RPMI8226 (cell line): ENCODE measurements at places on chromosomes 3 and 15.

DNA sequence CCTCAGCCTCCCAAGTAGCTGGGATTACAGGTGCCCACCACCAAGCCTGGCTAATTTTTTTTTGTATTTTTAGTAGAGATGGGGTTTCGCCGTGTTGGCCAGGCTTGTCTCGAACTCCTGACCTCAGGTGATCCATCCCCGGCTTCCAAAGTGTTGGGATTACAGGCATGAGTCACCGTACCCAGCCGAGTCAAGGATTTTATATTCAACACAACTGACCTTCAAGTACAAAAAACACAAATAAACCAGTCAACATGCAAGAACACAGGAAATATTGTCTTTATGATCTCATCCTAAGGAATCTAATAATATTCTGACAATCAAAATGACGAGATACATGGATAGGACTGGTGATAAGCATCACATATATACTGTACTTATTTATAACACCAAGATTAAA is 37.9 kb downstream of the TJP1 start:
- no peak for DNase-seq

DNA sequence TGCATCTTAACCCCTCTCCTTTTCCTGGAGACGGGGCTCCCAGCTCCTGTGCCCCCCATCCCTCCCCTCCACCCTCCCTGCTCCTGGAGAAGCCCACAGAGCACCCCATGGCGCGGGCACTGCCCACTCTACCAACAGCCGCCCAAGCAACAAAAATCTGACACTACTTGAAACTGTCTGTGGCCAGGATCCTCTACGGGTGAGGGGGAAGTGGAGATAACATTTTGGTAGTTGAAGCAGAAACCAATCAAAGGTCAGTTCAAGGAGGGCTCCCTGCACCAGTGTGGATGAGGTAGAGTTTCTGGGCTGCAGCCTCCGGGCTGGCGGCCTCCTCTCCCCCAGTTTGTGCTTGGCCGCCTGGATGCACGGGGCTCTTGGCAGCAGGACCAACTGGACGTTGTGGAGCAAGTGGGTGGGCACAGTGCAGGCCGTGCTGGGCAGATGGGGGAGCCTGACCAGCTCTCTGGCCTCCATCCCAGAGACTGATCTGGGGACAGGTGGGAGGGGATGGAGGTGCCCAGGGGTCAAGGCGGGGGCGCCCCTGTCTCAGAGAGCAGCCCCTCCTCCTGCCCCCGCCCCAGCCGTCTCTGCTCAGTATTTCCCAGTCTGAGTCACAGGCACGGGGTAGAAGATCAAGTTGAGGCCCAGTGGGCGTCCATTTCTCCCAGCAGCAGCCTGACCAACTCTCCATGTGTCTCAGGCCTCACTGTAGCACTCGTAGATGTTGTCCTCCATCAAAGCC is 12.8 kb downstream of the H1-8 start:
- DNase-seq: no peak

DNA sequence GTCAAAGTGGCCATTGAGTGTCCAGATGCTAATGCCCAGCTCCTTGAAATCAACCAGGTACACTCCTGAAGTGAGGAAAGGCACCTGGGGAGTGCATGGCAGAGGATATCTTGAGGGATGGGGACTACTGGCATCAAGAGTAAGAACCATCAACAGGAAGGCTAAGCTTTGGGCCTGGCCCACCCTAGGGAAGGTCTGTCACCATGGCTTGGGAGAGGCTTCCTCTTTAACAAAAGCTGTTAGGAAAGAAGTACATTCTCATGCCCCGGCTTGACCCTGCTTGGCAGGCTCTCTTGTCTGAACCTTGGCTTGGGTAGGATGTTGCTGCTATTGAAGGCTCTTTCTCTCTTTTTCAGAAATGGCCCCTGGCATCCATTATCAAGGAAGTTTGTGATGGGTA is 43.7 kb upstream of the TUBGCP5 start:
- no peak for DNase-seq

- no peak for DNase-seq
These were observed at the start of gene CPEB1 for GRCh38 chr15:82647045-82647834. CPEB1 (minus strand) TSS chr15:82647363; CDS start chr15:82628459, 18,904 bp downstream.

DNA sequence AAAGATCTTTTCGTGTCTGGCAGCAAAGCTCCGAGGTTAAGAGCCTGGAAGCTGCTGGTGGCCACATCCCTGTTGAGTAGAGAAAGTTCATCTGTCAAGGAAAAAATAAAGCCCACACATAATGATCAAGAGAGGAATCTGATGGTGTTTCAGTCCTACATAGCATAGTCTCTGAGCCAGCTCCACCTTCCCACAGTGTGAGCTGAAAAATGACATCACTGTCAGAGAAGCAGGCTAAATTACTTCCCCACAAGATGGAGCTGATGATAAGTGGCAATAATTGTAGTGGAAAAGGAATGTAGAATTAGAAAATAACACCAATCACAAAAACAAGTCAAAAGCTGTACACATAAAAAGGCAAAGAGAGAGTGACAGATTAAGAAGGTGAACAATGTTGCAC is 84.5 kb downstream of the AQP9 start:
- DNase-seq: no peak

DNA sequence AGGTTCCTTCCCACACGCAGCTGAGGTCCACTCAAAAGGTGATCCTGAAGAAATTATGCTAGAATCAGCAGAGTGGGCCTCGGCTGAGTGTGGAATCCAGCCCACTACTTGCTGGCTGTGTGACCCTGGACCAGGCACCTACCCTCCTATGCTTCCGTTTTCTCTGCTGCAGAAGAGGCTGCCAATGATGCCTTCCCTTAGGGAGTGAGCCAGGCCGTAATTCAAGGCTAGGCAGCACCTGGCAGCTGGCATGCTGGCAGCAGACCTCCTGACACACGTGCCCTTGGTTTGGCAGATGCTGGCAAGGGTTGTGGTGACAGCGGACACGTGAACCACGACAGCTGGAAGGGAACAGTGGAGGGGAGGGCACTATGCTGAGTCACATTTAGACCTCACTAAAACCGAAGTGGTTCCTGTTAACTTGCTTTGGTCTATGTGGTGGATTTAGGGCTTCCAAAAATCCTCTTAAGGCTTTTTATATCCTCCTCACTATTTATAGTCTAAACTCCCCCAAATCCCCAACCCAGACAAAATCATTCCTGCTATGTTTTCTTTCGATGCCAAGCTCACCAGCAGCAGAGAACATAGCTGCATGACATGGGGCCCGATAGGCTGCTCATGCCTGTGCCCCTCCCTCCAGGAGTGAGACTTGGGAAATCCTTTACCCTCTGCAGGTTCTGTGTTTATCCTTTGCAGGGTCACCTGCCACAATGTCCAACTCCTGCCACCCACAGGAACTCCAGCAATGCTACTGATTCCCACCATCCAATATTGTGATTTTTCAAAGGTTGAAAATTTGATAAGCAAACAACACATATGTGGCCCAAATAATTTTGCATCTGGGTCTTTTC is 10.6 kb upstream of the PCSK6 start:
- DNase-seq: peak; percentile 98
